Muscle of back (tissue), 13 donors: ENCODE measurements at places on chromosomes 12 and 14.

DNA sequence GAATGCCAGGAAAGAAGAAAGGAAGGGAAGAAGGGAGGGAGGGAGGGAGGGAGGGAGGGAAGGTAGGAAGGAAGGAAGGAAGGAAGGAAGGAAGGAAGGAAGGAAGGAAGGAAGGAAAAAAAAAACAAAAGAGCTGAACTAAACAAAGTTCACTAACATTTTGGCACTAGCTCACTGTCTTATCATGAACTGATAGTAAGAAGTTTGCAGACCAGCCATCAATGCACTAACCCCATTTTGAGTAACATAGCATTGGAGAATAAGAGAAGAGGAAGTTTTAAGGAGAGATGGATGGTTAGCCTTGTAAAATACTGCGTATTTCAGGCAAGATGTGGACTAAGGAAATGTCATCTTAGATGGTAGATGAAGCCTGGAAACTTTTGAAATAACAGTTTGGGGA lies 1136.0 kb downstream of the FLRT2 start:
- no peak for DNase-seq

DNA sequence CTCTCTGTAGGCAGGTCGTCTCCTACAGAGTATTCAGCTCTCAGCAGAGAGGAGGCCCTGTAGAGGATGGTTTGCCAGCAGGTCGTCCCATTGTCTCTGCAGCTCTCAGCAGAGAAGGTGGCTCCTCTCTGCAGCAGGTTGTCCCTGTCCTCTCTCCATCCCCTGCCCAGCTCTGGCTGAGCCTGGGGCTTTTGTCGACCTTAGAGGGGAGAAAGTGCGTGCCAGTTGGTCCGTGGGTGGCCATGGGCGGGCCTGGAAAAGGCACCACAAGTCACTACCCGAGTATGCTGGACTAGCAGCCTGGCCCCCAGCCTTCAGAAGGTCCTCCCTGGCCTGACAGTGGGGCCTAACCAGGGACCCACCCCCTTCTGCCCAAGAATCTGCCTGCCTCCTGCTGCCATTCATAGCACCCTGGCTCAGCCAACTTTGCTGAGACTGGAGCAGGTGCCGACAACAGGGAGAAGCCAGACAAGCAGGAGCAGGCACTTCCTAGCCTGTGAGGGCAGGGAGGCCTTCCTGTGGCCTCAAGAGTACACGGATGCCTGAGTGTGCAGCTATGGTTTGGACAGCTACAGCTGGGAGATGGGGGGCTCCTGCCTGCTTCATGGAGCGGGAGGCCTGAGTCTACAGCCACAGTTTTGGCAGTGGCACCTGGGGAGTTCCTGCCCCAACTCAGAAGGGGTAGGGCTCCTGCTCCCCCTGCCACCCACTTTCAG lies 59.7 kb upstream of the KCNH3 start:
- no peak for DNase-seq

DNA sequence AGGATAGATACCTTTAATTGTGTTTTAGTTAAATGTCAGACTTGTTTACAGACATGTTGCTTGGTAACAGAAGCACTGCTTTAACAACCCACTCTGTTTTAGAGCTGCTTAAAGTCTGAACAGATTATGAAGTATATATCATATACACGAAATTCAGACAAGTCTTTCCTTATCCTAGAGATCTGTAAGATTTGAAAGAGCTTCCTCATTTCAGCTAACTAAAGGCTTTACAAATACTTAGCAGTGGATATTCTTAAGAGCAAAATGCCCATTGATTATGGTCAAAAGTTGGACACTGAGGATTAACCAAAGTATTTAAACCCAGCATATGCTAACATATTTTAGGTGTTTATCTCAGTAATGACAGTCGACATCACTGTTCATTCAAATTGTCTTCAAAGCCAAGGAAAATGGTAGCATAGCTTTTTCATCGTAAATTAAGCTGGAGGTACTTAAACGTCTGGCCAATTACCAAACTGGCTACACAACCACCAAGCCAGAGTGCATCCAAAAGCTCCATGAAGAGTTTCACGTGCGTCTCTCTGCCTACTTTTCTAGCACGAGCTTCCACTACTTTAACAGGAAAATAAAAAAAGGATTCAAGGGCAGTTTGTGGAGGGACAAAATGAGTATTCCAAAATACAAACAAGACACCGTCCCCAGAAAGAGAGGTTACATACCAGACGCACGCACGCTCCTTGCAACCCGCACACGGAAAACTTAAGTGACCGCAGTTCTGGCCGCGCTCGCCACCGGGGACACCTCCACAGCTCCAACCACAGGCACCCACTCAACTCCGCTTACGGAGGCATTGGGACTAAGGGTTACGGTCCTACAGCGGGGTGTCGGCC lies 565 bp downstream of the CEP83 start:
- DNase-seq = no peak

- no peak for DNase-seq
These were observed 7.0 kb downstream of the VCPKMT start for GRCh38 chr14:50109342-50109741.

DNA sequence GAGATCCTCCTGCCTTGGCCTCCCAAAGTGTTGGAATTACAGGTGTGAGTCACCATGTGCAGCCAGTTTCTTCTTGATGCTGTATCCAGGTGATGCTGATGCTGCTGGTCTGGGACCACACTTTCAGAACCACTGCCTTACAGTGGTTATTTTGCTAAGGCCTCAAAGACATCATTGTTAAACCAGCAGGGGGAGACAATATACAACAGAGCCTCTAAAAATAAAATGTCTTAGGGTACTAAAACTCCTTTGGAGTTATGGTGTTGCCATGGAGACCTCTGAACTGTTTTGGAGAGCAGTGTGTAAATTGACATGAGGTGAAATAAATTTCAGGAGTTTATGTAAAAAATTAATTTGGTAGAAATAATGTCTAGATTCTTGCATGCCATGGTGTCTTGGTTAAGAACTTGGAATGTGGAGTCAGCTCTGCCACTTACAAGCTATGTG lies 1.1 kb upstream of the ARG2 start:
- peak; percentile 83 for DNase-seq

- no peak for DNase-seq
These were observed 17.1 kb upstream of the PWP1 start for GRCh38 chr12:107668320-107669098.

DNA sequence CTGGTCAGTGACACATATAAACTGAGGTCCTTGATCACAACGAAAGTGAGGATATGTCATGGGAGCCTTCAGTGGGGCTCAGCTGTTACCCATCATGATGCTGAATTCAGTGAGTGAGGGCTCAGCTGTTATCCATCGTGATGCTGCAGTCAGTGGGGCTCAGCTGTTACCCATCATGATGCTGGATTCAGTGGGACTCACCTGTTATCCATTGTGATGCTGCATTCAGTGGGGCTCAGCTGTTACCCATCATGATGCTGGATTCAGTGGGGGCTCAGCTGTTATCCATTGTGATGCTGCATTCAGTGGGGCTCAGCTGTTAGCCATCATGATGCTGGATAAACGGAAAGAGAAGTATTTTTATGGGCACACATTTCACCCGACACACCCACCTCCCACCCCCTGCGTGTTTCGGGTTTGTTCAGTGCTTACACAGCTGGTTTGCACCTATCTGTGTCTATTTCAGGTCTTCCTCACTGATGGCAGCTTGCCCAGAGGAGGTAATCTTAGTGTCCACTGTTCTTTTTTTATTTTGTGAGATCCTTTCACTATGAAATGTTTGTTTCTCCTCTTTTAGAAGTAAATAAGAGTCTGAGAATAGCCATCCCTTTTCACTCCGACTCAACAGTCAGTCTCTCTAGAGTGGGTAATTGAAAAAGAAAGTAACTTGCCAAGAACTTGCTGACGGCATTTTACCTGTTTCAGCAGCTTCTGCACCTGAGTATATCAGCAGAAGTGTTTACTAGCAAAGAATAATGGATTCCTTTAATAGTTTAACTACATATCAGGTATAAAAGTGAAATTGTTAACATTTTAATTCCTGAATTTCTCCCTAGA lies 183.0 kb downstream of the ERC1 start:
- DNase-seq = peak; percentile 44

- no peak for DNase-seq
These were observed 768.7 kb downstream of the BCL11B start for GRCh38 chr14:98503086-98503815.

- DNase-seq = no peak
These were observed 105.4 kb downstream of the ALX1 start for GRCh38 chr12:85385406-85385805.
